ENCODE measurements at places on chromosomes 4 and X.

- no peak for DNase-seq
These were observed 130.0 kb downstream of the AR start for GRCh38 chrX:67673741-67674274.

DNA sequence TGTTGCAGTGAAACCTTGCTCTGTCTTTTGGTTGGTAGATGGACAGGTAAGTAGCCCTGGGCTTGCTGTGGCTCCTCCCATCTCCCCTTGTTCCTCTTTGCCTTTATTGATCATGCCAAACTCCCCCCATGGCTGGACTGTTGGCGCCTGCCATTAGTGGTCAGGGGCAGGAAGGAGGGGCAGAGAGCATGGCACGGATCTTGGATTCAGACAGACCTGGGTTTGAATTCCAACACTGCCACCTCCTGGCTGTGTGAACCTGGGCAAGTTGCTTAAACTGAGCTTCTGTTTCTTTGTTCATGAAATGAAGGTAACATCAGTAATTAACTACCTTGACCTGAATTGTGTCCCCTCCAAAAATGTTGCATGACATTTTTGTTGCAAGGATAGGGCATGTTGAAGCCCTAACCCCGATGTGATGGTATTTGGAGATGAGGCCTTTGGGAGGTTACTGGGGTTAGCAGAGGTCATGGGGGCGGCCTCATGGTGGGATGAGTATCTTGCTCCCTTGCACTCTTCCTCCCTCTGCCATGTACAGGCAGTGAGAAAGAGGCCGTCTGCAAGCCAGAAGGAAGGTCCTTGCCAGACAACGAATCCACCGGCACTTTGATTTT, 6.0 kb downstream of the SLC2A9 start:
- peak; percentile 72 for DNase-seq

DNA sequence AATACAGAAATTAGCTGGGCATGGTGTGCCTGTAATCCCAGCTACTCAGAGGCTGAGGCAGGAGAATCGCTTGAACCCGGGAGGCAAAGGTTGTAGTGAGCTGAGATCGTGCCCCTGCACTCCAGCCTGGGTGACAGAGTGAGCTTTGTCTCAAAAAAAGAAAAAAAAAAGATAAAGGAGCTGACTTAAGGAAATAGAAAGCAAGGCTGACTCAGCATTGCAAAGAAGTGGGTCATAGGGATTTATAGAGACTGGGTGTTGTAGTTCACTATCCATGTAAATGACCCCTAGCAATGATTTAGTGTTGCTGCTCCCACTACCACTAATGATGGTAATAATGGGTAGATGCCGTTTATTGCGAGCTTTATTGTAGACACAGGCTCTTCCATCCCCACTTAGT, 47.6 kb downstream of the ADD1 start:
- no peak for DNase-seq

- no peak for DNase-seq
These were observed 95.7 kb downstream of the NPNT start for GRCh38 chr4:105990933-105991332.

- DNase-seq: no peak
These were observed 133.1 kb downstream of the AFAP1 start for GRCh38 chr4:7806338-7807090.

DNA sequence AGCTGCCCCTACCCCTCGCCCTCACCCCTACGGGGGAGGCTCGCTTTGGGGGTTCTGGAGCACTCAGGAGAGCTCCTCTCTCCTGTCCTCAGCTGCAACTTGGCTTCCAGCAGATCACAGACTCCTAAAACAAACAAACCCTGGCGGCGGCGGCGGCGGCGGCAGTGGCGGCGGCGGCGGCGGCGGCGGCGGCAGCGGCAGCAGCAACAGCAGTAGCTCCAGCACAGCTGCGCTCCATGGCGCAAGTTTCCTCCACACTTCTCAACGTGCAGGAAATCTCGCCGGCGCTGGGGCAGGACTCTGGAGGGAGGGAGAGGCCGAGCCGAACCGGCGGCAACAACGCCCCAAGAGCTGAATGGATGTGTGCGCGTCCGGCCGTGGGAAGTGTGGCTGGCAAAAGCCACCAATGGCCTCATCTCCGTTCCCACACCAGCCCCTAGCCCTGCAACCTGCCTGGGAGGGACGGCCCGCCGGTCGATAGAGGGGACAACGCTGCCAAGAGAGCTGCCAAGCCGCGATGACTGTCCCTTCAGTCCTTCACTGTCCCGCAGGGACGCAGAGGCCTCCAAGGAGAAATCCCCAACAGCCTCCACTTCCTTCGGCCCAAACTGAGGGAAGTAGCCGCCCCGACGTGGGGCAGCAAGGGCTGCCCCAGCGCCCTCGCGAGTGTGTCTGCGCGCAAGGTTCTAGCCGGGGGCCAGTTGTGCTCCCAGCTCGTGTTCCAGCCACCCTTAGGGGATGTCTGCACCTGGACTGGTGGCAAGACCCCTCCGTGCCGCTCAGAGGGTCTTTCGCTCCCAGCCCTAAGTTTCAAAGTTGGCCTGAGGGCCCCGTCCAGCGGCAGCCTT, 775 bp downstream of the SHROOM4 start:
- no peak for DNase-seq

- DNase-seq: no peak
These were observed 189.9 kb downstream of the NWD2 start for GRCh38 chr4:37434469-37434868.

DNA sequence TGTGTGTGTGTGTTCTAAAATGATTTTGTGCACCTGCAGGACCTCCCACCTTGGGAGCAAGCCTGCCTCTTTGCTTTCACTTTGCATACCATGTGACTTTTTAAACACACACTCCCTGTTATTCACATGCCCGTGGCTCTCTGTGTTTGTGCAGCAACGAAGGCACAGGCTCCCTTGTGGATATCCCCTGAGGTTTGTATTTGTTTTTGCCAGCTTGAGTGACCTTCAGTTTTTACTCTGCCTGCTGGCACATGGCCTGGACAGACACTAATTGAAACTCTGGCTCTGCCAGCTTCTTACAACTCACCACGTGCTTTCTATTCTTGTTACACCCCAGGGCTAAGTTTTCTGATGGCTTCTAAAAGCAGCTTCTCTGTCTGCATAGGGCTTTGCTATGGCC, 885.8 kb downstream of the SH3BGRL start:
- peak; percentile 83 for DNase-seq

DNA sequence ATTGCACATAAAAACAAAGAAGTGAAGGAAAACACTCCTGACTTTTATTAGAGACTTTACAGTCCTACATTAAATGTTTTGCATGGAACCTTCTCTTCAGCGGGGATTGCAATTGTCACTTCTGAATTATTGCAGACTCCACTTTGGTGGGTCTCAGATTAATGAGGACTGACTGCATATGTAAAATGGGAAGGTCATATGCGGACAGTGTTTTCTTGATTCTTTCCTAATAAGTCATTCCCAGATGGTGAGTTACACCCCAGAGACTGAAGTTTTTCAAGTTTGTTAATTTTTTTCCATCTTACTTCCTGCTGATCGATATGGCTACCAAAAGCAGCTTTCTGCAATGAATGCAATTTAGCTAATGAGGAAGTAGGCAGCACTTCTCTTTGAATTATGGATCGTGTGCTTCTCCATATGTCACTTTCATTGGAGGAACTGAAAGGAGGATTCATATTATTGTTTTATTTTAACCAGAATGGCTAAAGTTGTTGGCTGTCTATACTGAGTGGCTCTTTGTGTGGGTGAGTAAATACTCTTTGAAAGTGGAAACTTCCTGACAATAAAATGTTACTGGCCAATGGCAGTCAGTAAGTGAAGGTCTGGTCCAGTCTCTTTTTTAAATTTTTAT, 119.3 kb upstream of the CLNK start:
- no peak for DNase-seq

All from COR-L47 (cell line).